NCI-H526 treated with DMSO at 0.1 percent for 48 hours (cell line): ENCODE measurements at places on chromosomes 3 and 15.

DNA sequence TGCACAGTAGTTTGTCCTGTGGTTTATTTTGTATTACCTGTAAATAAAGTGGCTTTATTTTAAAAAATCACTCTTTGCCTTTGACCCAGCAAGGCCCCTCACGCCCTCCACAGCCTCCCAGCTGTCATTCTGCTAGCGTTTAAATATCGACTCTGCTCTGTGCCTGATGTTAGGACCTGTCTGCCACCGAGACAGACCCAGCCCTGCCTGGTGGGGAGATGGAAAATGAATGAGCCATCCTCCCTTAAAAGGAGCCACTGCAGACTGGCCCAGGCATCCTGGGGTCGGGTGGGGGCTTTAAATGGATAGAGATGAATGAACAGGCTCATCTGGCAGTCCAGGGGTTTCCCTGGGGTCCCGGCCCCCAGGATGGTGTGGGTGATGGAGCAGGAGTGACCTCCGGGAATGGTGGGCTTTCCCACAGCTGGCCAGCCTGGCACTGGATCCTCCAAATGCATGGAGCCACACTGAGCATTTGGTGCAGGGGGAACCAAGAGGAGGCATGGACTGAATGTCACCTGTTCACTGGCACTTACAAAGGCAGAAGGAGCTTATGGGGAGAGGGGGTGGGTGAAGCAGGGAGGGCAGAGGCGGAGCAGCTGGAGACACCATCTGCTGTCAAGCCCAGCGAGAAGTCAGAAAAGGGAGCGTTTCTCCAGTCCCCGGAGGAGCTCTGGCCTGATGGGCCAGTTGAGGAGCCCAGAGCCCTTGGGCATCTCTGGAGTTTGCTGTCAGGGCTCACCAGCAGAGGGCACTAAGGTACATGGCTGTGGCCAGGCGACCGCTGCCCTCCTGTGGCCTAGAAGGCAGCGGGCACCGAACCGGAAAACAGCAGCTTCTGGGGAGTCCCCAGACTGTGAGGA is 11.9 kb downstream of the GRM2 start:
- peak; percentile 22 for DNase-seq

DNA sequence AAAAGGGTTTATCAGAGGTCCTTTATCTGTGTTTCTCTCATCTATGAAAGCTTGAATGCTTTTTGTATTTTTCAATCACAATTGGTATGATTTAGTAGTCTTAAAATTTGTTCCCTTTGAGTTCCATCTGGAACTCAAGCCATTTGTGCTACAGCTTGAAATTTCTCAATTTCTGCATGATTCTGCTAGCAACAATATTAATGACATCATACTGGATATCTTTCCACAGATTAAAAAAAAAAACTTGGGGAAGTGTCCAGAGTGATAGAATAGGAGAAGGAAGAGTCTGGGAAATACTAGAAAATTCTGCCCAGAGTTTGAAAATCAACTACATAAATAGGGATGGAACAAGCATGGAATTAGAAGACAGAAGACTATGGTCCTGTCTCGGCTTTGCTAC is 9.3 kb upstream of the FBN1 start:
- no peak for DNase-seq

GRCh38 chr3:156705761-156706616 is 31.6 kb downstream of the TIPARP start:
- no peak for DNase-seq

DNA sequence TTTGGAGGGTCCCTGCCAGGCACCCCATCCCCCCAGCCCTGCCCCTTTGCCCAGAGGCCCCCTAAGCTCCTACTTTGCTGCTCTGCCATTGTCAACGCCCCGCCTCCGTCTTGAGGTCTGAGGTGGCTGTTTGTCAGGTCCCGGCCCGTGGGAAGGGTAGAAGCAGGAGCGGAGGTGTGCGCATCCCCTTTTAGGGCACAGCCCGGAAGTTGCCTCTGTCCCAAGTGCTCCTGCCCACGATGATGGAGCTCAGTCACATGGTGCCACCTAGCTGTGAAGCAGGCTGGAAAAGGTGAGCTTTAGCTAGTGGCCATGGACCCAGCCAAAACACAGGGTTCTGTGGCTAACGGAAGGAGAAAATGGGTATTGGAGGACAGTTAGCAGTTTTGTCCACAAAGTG is 28.5 kb upstream of the LCTL start:
- no peak for DNase-seq

DNA sequence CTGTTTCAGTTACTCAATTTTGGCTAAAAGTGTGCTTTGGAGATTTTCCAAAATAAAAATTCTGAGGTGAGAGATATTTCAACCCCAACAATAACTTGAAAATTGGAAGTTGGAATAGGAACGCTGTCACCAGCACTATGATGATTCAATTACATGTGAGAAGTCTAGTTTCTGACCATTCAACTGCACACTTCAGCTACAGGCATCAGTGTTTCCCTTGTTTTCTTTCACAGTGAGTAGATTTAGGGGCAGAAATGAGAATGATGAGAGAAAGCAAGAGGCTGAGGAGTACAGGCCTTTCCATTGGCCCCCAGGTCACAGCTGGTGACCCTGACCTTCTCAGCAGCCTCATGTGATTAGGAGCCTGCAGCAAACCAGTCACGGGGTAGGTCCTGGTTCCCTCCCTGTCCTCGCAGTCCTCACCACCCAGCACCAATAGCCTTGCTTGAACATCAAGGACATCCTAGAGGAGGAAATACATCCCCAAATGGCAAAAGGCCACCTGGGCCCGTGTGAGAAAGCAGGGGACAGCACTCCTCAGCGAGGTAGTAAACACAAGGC is 10.0 kb upstream of the FILIP1L start:
- DNase-seq = no peak

DNA sequence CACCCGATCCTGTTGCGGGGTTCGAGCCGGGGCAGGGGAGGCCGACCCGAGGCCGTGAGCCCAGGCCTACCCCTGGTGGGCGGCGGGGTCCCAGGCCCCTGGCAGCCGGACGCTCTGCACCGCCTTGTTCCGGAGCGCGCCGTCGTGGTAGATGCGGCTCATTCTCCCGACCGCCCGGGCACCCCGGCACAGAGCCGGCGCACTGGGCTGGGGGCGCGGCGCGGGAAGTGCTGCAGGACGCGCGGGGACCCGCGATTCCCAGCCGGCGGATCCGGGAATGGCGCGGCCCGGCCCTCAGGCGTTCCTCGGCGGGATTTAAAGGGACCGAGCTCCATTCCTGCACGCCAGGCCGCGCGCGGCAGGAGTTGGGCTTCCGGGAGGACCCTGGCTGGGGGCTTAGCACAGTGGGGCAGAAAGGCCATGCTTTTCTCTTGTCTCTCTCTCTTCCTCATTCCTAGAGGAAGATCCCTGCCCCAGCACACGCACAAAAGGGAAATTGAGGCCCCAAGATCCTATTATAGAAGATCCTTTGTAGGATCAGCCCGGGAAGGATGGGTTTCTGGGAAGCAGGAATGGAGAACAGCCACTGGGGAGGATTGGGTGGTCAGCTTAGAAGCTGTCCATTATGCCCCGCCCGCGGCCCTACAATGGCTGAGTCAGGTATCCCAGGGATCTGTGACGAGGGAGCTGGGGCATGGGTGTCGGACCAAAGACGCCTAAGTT is at the start of gene ARPIN:
ARPIN (minus strand) TSS at position 279 of the 723 bp plus-strand sequence; CDS start at position 162, 117 bp downstream.
- DNase-seq = peak; percentile 25

DNA sequence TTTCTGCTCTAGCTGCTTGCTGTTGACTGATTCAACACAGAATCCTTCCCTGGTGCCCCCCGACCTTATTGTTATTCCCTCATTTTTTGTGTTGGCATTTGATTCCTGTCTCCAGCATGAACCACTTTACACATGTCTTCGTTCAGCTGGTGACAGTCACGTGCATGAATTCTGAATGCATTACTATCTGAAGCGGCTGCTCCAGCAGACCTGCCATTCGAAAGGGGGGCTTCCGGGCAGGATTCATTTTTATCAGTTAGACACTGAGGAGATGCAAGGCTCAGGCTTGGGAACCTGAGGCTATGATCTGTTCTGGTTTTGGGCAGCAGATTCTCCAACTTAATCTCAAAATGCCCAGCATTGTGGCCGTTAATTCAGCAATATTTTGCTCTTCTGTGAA is 336.2 kb downstream of the EPHB1 start:
- no peak for DNase-seq

- DNase-seq = no peak
Measured at GRCh38 chr3:134874737-134875413, 79.8 kb downstream of the EPHB1 start.

GRCh38 chr3:107710851-107711250 is 188.1 kb downstream of the BBX start:
- DNase-seq = no peak

DNA sequence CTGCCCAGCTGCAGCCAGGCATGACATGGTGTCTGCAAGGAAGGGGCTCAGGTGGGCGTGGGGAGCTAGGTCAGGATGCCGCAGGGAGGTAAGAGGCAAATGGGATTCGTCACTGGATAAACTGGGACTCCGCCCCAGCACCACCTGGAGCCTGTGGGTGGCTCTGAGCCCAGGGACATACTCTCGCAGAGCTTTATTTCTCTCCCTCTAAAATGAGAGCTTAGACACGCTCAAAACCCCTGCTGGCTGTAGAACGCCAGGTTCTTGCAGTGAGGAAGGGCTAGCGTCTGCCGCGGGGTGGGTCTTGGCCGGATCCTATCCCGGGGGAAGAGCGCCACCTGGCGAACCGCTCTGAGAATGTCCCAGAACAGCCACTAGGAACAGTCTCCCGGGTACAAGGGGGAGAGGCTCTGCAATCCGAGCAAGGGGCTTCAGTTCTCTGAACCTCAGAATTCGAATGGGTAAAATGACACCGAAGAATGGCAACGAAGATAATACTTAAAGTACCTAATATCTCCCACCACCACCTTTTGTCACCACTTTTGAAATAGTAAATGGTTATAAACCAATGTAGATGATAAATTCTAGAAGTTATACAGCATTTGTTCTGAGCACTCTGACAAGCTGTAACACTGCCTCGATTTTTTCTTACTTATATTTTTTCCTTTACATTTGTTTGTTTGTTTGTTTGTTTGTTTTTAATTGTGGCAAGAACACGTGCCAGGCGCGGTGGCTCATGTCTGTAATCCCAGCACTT is 53.2 kb upstream of the SRGAP3 start:
- peak; percentile 76 for DNase-seq

DNA sequence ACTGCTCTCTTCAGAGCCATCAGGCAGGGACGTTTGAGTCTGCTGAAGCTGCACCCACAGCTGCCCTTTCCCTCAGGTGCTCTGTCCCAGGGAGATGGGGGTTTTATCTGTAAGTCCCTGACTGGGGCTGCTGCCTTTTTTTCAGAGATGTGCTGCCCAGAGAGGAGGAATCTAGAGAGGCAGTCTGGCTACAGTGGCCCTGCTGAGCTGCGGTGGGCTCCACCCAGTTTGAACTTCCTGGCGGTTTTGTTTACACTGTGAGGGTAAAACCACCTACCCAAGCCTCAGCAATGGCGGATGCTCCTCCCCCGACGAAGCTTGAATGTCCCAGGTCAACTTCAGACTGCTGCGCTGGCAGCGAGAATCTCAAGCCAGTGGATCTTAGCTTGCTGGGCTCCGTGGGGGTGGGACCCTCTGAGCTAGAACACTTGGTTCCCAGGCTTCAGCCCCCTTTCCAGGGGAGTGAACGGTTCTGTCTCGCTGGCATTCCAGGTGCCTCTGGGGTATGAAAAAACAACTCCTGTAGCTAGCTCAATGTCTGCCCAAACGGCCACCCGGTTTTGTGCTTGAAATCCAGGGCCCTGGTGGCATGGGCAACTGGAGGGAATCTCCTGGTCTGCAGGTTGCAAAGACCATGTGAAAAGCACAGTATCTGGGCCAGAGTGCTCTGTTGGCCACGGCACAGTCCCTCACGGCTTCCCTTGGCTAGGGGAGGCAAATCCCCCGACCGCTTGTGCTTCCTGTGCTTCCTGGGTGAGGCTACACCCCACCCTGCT is 21.1 kb upstream of the ST6GAL1 start:
- no peak for DNase-seq

GRCh38 chr3:143535994-143536784 is 312.1 kb downstream of the SLC9A9 start:
- DNase-seq = no peak

- DNase-seq = no peak
Measured at GRCh38 chr3:52366527-52366926, 50.4 kb downstream of the DNAH1 start.

- no peak for DNase-seq
Measured at GRCh38 chr15:90691982-90692773, 25.0 kb upstream of the BLM start.

DNA sequence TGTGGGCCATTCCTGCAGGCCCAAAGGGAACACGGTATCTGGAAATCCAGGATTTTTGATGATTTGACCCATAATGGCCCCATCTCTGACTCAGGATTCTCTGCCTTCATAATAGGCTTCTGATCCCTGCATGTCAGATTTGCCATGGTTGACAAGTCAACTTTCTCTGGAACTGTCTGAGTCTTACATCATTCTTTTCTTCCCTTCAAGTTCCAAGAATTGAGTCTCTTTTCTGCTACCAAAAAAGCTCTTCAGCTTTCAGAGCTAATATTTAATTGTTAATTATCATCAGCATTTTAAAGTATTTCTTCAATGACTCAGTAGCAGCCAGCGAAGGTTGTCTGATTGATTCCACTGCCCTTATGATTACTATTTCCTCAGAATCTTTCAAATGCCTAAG is 244.4 kb upstream of the COL8A1 start:
- DNase-seq = no peak

DNA sequence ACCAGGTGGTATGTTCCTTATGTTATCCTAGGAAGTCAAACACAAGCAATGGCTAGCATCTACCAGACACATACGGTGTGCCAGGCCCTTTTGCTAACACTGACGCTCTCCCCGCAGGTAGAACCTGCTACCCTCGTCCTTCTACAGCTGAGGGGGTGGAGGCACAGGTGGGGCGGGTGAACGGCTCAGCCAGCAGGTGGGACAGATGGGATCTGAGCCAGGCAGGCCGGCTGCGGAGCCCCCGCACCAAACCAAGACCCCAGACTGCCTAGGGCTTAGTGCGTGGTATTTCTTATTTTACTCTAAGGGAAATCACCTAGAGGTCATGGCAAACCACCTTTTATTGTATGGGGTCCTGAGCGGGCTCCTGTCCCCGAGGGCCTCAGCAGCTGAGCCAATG is 53.9 kb upstream of the PCSK6 start:
- DNase-seq = no peak

GRCh38 chr3:13685721-13686120 is 136.8 kb downstream of the FBLN2 start:
- no peak for DNase-seq

DNA sequence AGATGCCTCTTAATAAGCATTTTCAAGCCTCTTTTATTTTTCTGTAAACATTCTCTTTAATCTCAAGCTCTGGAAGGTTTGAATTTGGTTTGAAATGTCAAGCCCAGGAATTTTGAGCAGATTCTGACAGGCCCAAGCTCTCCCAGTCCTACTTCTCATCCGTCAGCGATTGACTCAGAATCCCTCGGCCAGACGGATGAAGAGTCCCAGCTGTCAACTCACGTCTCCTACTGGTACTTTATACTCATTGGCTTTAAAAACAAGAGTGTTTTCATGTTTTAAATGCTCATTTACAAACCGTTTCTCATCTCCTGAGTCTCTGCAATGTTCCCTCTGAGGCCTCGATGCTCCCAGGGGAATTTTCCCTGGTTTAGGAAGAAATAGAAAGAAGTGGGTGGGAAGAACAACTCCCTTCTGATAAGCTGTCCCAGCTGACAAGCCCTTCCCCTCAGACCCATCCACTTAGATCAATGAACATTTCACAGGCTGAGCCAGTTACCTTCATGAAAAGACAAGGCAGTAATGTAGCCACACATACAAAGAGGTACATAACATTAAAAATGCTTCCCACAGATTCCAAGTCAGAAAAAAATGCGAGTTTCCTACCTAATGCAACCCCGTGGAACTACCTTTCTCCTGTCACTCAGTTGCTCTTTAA is 478.2 kb upstream of the DPH6 start:
- no peak for DNase-seq
